ENCODE measurements at places on chromosomes 1 and 21.
A peak's percentile ranks its signal among the peaks of the same experiment; 100 is the strongest.

GRCh38 chr1:229300099-229300757 is 29.3 kb downstream of the RAB4A start:
- DNase-seq = no peak

- no peak for DNase-seq
Measured at GRCh38 chr1:181514298-181515290, 31.3 kb downstream of the CACNA1E start.

DNA sequence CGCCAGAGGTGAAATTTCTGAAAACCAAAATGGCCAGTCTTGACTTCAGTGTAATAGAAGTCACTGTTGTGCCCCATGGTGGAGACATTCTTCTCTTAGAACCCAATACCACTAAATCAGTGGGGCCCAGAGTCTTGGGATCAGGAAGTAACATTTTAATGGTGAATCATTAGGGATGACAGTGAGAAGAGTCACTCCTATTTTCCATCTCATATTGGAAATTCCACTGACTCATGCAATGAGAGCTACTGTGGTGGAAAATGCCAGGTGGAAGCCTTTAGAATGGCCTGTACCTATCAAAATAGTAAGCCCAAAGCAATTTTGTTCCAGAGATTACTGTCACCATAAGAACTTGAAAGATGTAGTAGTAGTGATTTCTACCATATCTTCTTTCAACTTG is 20.6 kb upstream of the PPM1J start:
- peak; percentile 84 for DNase-seq

- no peak for DNase-seq
Measured at GRCh38 chr1:29682171-29682918, 446.0 kb downstream of the PTPRU start.

- DNase-seq = no peak
Measured at GRCh38 chr1:244324176-244324883, 127.4 kb downstream of the ADSS2 start.

DNA sequence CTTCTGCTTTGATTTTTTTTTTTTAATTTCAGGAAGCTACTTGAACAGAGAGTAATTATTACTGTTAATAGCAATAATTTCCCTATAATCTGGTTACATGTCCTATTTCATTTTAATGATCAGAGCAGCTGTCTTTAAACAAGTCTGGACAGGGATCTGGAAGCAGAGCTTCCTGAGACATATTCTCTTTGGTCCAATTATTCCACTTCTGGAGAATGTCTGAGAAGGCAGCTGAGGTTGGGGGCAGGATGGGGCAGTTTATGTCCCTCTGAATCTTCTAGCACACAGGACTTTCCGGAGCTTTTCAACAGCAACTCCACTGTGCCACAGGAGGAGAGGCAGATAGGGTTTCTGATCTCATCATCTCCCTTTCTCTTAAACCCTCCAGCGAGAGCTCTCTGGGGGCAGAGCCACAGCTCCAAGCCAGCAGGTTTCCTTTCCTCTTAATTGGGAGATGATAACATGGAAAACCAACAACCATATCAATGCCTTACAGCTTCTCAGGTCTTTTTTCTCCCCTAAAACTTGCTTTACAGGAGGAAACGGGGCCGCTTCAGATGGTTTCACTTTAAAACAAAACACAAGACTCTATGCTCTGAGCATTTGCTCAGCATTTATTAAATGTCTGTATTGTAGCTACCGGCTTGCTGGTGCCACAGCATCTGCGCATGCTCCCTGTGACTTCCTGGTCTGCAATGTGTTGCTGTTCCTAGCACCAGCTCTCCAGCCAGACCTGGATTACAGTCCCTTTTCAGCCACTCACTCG is 425.7 kb upstream of the USP24 start:
- DNase-seq = peak; percentile 23

DNA sequence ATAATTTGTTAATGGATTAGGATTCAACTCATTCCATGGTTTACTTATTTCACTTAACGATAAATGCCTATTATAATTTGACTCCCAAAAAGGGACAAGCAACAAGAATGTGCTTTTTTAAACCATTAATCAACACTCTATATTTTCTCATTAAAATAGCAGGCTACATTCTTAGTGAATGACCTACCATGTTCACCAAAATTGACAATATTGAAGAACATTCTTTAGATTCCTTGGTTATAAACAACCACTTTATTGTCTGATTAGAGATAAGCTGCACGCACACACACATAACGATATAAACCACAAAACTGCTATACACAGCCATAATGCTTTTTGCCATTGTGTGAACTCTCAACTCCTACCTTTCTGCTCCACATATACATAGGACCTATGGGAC is 75.4 kb upstream of the LRRC7 start:
- no peak for DNase-seq

- DNase-seq = no peak
Measured at GRCh38 chr1:228084325-228084724, 1.8 kb downstream of the ARF1 start.

DNA sequence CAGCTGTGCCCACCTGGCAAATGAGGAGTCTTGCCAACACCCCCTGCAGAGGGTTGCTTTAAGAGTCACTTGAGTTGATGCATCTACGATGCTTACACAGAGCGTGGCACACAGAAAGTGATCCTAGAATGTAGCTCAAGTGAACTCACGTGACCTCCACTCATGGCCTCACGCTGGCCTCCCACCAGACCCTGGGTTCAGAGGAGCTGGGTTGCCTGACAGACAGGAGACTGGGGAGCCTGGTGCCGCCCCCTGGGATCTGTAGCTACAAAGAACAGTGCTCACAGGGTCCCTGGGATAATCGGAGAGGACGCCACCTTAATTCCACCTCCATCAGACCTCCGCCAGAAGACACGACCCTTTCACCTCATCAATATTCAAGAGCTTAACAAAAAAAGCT is 81.4 kb upstream of the CASZ1 start:
- DNase-seq = no peak

GRCh38 chr1:62159940-62160348 is 34.7 kb upstream of the L1TD1 start:
- DNase-seq = no peak

- DNase-seq = peak; percentile 12
Measured at GRCh38 chr21:45253633-45254459, 33.8 kb downstream of the POFUT2 start.

DNA sequence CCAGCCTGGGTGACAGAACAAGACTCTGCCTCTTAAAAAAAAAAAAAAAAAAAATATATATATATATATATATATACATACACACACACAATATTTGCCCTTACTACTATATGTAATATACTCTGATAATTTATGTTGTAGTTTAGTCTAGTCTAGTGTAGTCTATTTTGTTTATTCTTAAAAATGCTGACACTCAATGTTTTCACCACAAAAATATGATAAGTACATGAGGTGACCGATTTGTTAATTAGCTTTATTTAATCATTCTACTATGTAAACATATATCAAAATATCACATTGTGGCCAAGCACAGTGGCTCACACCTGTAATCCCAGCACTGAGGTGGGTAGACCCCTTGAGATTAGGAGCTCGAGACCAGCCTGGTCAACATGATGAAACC is 19.8 kb upstream of the ZNF362 start:
- DNase-seq = no peak

- DNase-seq = no peak
Measured at GRCh38 chr1:234281826-234282489, 91.3 kb upstream of the COA6 start.

DNA sequence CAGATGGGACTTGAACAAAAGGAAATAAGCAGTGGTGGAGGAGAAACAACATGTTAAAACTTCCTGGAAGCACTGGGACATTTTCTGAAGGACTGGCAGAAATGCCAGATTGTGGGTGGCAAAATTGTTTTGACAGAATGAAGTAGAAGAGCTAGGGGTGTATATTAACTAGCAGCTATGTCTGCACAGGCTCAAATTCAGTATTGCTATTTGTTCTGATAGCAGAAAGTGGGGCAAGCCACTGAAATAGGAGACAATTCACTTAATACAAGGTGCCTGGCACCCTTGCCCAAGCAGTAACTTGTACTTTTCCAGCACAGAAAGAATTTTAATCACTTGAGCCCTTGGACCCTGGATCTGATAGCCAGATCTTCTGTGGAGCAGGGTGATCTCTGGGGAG is 11.8 kb upstream of the PIGM start:
- DNase-seq = no peak

DNA sequence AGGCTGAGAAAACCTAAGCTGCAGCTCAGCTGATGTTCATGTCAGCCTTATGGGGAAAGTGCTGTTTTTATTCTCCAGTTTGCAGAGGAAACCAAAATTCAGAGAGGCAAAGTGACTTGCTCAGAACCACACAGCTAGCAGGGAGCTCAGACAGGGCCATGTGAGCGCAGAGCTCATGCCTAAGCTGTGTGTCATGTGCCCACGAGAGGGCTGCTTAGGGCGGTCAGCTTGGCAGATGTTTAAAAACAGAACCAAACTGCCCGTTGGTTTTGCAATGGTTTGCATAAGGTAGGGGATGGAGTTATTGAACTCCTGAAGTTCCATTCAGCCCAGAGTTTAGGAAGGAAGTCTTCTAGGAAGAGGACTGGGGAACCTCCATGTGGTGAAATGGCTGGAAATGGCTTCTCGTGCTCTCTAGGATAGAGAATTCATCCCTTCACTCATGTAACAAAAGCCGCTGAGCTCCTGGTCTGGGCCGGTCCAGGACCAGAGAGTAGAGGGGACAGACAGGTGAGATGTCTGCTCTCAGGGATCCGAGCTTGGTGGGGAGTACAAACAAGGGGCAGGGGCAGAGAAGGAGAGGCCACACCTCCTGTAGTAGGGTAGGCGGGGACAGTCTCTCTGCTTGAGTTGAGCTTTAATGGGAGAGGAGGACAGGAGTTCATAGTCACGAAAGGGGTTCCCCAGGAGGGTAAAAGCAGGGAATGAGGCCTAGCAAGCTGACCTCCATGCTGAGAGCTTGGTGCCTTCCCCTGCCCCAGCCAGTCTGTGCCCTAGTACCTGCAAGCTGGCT is 46.9 kb downstream of the ARHGEF10L start:
- peak; percentile 63 for DNase-seq

- DNase-seq = no peak
Measured at GRCh38 chr1:151312826-151313225, 14.4 kb downstream of the PI4KB start.

GRCh38 chr1:232017057-232017456 is 390.5 kb downstream of the DISC1 start:
- DNase-seq = no peak

All from H54 (cell line).